ENCODE measurements at places on chromosomes 6 and 20.

- DNase-seq, result no peak
Observed at GRCh38 chr20:62696434-62696957, 12.1 kb upstream of the NTSR1 start.

DNA sequence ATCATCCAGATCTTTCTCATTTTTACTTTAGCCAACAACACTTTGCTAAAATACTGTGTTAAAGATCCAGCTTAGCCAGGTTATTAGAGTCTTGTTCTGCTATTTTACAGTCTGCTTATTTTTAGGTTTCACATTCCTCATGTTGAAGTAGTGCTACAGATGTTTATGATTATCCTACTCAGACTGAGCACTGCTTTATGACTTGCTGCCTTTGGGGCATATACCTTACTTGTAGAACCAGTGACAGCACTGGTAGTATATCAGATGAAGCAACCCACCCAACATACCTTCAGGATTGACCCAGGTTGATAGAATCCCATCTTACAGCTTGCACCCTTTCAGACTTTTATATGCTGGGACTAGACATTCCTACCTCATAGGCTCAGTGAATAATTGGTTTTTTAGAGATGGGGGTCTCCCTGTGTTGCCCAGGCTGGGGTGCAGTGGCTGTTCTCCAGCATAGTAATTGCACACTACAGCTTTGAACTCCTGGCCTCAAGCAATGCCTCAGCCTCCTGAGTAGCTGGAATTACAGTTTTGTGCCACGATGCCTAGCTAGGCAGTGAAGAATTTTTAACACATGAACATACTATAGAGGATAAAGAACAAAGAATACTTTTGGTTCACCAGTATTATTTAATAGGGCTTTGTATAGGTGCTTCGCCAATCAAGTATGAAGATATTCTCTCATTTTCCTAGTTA lies 63.8 kb upstream of the DYNLRB1 start:
- no peak for DNase-seq

DNA sequence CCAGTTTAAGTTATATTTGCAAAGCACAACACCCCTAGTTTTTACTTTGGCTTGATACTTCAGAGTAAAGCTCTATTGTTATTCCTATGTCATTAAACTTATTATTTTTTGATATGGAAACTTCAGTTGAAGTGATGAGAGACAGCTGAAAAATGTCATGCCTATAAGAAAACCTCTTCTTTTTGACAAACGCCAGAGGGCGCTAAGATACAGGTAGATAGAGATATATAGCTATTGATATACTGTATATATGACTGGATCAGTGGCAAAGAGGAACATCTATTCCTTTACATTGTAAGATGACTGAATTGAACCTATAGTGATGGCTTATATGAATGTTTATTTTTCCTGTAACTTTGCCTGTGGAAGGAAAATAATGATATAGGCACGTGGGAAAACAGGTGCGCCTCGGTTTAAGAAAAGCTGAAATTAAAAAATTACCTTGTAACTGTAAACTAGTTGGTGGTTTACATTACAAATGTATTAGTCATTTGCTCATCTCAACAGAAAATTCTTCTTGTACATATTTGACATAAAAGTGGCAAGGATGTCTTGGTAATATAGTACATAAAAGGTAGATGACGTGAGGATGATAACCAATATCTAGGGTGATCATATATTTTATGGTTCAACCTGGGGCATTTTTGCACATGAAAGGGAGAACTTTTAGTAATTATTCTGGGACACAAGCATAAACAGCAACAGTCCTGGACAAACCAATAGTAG lies 74.1 kb downstream of the LAMA4 start:
- DNase-seq, result peak; percentile 64

DNA sequence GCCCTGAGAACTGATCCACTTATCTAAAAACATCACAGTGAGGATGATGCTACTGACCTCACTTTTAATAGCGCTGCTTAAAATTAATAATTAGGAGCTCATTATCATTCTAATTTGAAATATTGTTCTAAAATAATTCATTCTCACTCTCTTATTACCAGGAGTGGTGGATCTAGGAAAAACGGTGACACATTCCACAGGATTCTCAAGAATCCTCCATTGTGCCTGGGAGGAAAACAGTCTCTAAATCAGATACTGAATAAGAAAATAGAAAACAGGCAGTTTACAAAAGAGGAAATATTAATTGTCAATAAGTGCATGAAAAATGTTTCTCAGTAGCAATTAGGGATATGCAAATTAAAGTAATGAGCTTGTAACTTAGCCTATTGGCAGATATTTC lies 187.4 kb downstream of the TENT5A start:
- no peak for DNase-seq

DNA sequence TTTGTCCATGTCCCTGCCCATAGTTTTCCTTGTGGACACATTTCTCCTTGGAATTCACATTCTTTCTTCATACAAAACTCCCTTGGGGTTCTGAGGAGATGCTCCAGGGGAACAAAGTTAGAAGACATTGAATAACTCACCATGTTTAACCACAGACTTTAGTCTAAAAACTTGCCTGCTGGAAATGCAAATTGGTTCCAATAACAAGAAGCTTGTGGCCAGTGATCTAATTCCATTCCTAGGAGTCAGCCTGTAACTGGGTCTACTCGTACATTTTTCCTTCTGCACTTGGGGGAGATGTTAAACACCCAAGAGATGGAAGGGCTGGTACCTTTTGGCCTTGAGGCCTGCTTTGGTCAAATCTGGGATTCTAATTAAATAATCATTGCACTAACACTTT lies 60.2 kb downstream of the SCML4 start:
- no peak for DNase-seq

DNA sequence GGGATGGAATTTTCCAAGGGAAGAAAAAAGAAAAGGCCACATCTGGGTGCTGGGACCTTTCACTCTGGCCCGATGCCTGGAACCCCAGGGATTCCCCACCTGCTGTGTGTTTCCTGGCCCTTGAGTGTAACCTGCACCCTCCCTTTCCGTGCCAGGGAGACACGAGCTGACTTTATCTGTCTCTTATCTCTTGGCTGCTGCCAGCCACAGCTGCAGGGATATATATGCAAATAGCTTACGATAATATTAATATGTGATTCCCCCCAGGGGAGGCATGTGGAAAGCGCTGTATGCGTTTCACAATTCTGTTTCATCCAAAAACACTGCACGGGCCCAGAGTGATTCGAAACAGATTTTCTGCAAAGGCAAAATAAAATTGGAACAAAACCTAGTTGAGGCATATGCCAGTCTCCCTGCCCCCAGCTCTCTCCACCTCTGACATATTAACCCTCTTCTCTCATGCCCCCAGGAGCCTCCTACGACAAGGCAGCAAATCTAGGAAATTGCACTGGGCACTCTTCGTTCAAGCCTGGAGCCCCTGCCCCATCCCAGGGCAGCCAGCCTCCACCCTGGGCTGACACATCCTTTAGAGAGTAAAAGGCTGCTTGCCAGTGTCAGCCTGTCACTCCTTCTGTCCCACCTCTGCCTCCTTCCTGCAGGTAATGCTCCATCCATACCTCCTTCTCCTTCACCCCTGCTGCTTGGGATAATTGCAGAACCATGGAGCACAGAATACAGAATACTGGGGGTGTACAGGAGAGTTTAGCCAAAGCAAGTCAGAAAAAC lies 1.3 kb downstream of the RIPOR3 start:
- no peak for DNase-seq

- no peak for DNase-seq
Observed at GRCh38 chr6:18058429-18058828, 64.0 kb downstream of the NHLRC1 start.

All from CD4-positive, alpha-beta T cell treated with Interleukin-17A for 4 hours (primary cell).